ENCODE measurements at places on chromosomes 1 and 21.

DNA sequence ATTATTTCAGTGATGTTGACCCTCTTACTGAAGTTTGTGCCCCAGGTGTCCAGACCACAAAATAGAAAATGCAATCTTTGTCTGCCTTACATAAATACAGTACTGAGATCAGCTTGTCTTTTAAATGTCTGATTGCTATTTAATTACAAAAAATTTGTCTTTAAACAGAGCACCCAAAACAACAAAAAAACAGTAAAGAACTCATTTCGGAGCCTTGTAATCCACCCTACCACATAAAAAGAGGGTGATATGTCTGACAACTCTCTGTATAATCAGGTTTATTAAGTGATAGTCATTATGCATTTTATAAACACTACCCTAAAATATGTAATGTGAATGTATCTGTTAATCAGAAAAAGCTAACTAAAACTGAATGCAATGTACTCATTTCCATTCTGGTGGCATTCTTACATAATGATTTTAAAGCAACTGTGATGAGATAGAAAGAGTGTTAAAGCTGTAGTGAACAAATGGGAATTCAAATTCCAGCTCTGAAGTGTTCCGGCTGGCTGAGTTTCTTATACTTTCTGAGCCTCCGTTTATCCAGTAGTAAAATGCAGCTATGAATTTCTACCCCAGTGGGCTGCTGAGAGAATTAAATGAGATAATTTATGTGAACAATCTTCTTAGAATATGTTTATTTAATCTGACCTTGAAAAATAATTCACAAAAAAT lies 486.6 kb downstream of the USP25 start:
- H3K4me3 ChIP-seq, result no peak overlapping the region
- H3K36me3 ChIP-seq, result no peaks in the 10 kb centered on the region
- no peaks in the 10 kb centered on the region for H3K27me3 ChIP-seq
- peaks cover 5% of the 10 kb centered on the region for H3K4me1 ChIP-seq

- no peak for DNase-seq
- no peak overlapping the region for H3K27ac ChIP-seq
- H3K4me3 ChIP-seq, result no peak overlapping the region
- no peaks in the 10 kb centered on the region for H3K27me3 ChIP-seq
Measured at GRCh38 chr1:171805395-171806115, 24.1 kb downstream of the METTL13 start.

DNA sequence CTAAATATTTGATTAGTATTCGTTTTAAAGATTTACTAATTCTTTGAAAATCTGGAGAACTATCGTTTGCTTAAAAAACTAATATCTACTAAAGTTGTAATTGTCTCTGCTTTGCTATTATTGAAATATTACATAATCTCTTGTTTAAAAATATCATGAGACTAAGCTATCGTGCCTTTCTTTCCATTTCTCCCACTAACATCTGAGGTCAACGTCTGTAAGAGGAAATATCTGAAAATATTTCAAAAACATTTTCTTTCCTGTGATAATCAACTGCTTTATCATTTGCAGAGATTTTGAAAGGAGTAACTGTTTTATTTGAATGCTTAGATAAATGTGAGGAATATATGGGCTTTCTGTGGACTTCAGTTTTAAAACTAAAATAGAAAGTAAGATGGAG lies 694.1 kb downstream of the USP25 start:
- H3K4me1 ChIP-seq, result peaks cover 10% of the 10 kb centered on the region
- no peaks in the 10 kb centered on the region for H3K36me3 ChIP-seq
- H3K4me3 ChIP-seq, result no peak overlapping the region
- H3K27me3 ChIP-seq, result no peaks in the 10 kb centered on the region
- no peak for DNase-seq
- H3K27ac ChIP-seq, result no peak overlapping the region

DNA sequence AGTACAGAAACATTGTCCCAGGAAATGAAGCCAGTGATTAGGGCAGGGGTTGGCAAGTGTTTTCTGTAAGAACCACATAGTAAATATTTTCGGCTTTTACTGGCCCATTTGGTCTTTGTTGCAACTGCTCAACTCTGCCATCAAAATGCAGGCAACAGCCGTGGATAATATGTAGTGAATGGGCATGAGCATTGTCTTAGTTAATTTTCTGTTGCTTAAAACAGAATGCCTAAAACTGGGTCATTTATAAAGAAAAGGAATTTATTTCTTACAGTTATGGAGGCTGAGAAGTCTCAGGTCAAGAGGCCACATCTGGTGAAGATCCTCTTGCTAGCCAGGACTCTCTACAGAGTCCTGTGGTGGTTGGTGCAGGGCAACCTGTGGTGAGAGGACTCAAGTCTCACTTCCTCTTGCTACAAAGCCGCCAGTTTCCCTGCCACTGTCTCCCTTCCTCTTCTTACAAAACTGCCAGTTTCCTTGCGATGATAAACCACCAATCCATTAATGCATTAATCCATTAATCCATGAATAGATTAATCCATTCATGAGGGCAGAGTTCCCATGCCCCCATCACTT lies 166.4 kb downstream of the PSMG1 start:
- H3K4me1 ChIP-seq, result peaks cover 13% of the 10 kb centered on the region
- no peaks in the 10 kb centered on the region for H3K27me3 ChIP-seq
- no peak overlapping the region for H3K27ac ChIP-seq
- DNase-seq, result no peak
- no peaks in the 10 kb centered on the region for H3K36me3 ChIP-seq

GRCh38 chr1:244779410-244779809 lies 56.0 kb upstream of the COX20 start:
- no peaks in the 10 kb centered on the region for H3K27me3 ChIP-seq
- no peak overlapping the region for H3K4me3 ChIP-seq
- no peaks in the 10 kb centered on the region for H3K36me3 ChIP-seq

GRCh38 chr1:26016953-26017545 lies 4.5 kb upstream of the EXTL1 start:
- peaks cover 9% of the 10 kb centered on the region for H3K4me1 ChIP-seq
- no peak overlapping the region for H3K27ac ChIP-seq
- DNase-seq, result no peak
- H3K36me3 ChIP-seq, result no peaks in the 10 kb centered on the region
- no peak overlapping the region for H3K4me3 ChIP-seq

- H3K4me1 ChIP-seq, result no peaks in the 10 kb centered on the region
- H3K27me3 ChIP-seq, result no peaks in the 10 kb centered on the region
- no peak overlapping the region for H3K27ac ChIP-seq
- no peak for DNase-seq
- H3K4me3 ChIP-seq, result no peak overlapping the region
Measured at GRCh38 chr1:16326833-16327404, 25.4 kb downstream of the FBXO42 start.

- DNase-seq, result peak; percentile 69
- H3K27ac ChIP-seq, result no peak overlapping the region
- H3K36me3 ChIP-seq, result no peaks in the 10 kb centered on the region
- no peaks in the 10 kb centered on the region for H3K27me3 ChIP-seq
- no peaks in the 10 kb centered on the region for H3K4me1 ChIP-seq
Measured at GRCh38 chr1:205918955-205919746, 24.1 kb downstream of the SLC26A9 start.

GRCh38 chr1:34858901-34859445 lies 576 bp downstream of the SMIM12 start:
- peak overlapping the region; percentile 100 for H3K4me3 ChIP-seq
- H3K27me3 ChIP-seq, result no peaks in the 10 kb centered on the region
- peaks cover 3% of the 10 kb centered on the region for H3K4me1 ChIP-seq
- H3K36me3 ChIP-seq, result peaks cover 11% of the 10 kb centered on the region
- DNase-seq, result no peak
- no peak overlapping the region for H3K27ac ChIP-seq

GRCh38 chr1:20381045-20381641 lies 90.5 kb downstream of the VWA5B1 start:
- no peaks in the 10 kb centered on the region for H3K27me3 ChIP-seq
- H3K4me3 ChIP-seq, result no peak overlapping the region
- H3K27ac ChIP-seq, result no peak overlapping the region
- H3K4me1 ChIP-seq, result no peaks in the 10 kb centered on the region
- no peaks in the 10 kb centered on the region for H3K36me3 ChIP-seq

All from neuronal stem cell (in vitro differentiated cells).